Muscle of leg (tissue), 16 donors: ENCODE measurements at places on chromosomes 7 and 10. TPM values are rescaled to one million over a fixed set of nuclear protein-coding genes. Genes with fewer than 3 reads are reported as not detected.

C7orf57 gene
- polyA plus RNA-seq = 0.17 TPM

FBXL13 gene
- polyA plus RNA-seq = 0.93 TPM

ADAM22 gene
- 17.1 TPM for polyA plus RNA-seq

BAMBI gene
- polyA plus RNA-seq = 3.8 TPM

THSD7A gene
- polyA plus RNA-seq = 3.5 TPM
